ENCODE measurements at places on chromosomes 4 and X.
A peak's percentile ranks its signal among the peaks of the same experiment; 100 is the strongest.

DNA sequence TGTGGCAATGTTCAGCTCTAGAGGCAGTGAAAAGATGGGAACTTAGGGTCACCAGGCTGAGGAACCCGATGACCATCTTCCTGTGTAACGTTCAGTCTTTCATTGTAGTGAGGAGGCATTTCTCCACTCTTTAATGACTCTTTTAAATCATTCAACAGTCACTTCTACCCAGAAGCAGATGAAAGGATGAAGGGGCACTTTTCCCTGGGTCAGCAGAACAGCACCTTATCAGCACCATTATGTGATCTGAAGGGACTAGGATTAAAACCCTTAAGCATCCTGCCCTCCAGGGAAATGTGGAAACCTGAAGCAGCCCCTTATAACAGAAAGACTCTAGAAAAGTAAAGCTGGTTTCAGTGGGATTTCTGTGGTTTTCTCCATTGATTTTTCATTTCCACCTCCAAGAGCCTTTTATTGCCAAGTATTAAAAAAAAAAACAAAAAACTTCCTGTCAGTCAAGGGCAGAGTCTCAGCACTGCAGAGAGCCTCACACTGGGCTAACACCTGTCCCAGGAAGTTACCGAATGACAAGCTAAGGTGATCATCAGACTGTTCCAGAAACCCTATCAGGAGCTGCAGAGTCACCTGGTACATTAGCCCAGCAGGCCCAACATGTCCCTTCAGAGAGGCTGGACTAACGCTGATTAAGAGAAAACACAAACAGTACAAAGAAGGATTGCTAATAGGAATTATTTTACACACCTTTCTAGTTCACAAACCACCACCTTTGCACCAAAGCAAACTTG is 185.9 kb downstream of the SHROOM3 start:
- no peak for DNase-seq

DNA sequence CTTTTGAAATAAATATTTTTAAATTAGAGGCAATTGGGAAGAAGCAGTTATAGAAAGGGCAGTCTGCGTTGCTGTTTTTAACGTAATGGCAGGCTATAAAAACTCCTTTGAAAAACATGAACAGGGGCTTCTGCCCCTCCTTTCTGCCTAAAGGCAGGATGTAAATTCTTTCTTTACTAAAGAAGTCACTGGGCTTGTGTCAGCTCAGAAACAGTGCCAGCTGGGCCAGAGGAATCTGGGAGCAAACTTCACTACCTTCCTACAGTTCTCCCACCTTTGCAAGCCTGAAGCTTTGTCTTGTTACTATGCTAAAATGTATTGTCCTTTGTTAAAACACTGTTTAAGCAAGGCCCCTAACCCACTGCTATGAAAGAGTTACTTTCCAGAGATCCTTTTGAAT is 1664.8 kb downstream of the RPA4 start:
- DNase-seq, result no peak

DNA sequence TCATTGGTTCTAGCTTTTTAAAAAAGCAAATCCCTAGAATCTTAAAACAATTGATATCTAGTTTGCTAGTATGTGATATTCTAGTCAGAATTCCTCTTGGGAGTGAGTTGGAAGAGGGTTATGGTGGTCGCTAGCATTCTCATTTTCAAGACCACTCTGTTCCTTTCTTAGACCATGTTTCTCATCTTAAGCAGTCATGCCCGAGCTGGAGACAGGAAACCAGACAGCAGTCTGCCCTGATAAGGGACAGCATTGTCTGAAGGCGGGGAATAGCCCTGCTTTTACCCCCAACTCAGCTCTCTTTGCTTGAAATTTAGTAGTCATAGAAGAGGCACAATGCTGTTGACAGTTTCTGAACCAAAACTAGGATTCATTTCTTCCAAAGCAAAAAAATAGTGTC is 5.2 kb downstream of the KLF3 start:
- DNase-seq, result no peak

GRCh38 chr4:123588631-123589241 is 192.1 kb downstream of the SPRY1 start:
- DNase-seq, result peak; percentile 10

GRCh38 chr4:66855956-66856355 is 689.3 kb downstream of the CENPC start:
- DNase-seq, result peak; percentile 59

DNA sequence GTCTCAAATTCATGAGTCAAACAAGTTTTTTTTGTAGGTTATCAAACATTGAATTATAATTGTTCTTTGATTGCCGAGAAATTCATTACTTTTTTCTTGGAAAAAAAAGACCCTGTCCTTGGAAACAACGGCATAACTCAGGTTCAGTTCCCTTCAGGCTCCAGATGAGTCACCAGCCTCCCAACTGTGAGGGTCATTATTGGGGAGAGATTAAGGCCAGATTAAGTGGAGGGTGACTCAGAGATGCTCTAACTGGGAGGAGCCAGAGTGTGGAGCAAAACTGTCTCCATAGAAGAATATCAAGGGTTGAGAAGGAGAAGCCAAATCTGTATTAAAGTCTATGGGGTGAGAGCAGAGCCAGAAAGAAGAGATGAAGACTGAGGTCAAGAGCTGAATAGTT is 9.6 kb downstream of the ADGRG4 start:
- DNase-seq, result peak; percentile 47

GRCh38 chr4:82721819-82722423 is 76.7 kb downstream of the SCD5 start:
- peak; percentile 6 for DNase-seq

GRCh38 chrX:50978920-50979682 is 68.6 kb downstream of the BMP15 start:
- no peak for DNase-seq

GRCh38 chr4:16026160-16026761 is 57.6 kb downstream of the PROM1 start:
- peak; percentile 25 for DNase-seq

GRCh38 chrX:9765072-9765736 is 443 bp downstream of the GPR143 start:
- no peak for DNase-seq

DNA sequence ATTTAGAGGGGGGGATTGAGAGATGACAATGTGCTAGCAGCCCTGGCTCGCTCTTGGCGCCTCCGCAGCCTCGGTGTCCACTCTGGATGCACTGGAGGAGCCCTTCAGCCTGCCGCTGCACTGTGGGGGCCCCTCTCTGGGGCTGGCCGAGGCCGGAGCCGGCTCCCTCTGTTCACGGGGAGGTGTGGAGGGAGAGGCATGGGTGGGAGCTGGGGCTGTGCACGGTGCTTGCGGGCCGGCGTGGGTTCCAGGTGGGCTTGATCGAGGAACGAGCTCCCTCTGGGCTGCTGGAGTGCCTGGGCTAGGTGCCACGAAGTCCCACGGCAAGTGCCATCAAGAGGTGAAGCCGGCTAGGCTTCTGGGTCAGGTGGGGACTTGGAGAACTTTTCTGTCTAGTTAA is 6.9 kb downstream of the C4orf46 start:
- DNase-seq, result no peak

- no peak for DNase-seq
Measured at GRCh38 chr4:2604614-2605013, 68.2 kb downstream of the FAM193A start.

DNA sequence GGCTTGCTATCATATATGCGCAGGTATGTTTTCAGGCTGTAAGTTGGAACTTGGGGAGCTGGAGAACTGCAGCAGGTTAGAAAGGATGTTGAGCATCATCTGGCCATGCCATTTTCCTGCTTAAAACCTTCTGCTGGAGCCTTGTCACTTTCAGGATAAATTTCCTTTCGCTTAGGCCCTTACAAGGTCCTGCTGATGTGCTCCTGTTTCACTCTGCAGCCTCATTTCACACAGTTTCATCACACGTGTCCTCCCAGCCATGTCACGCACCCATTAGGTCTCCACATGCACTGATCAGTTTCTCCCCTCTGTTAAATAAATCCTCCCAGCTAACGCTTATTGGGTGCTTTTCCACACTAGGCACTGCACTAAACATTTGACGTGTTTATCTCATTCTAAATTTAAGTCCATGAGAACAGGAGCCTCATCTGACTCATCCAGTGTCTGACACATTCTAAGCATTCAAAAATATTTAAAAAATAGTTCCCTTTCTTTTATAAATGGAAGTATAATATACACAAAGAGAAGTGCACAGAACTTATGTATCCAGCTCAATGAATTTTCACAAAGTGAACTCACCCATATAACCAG is 14.5 kb downstream of the SOD3 start:
- peak; percentile 39 for DNase-seq

- DNase-seq, result no peak
Measured at GRCh38 chr4:179817317-179817716, 2375.1 kb upstream of the AGA start.

DNA sequence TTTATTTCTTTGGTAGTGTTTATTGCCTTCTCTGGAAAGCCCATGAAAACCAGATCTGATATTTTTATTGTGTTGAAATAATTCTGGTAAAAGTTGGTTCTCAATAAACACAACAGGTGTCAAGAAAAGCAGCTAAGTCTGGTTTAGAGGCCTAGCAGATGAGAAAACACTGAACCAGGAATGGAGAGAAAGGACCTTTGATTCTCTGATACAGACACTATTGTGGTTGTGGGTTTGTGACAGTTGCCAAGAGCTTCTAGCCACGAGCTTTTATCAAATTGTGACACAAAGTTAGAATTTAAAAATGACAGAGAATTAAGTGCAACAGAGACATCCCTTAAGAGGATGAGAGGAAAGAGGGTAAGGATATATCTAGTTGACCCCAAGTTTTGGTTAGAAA is 42.6 kb downstream of the DDIT4L start:
- DNase-seq, result no peak

GRCh38 chrX:155061760-155062159 is 9.2 kb downstream of the CMC4 start:
- no peak for DNase-seq
